Activated naive CD8-positive, alpha-beta T cell treated with anti-CD3 and anti-CD28 coated beads for 36 hours (primary cell): ENCODE measurements at places on chromosomes 5 and 9.

GRCh38 chr5:111627862-111628261 is 115.5 kb upstream of the STARD4 start:
- peak; percentile 4 for DNase-seq

DNA sequence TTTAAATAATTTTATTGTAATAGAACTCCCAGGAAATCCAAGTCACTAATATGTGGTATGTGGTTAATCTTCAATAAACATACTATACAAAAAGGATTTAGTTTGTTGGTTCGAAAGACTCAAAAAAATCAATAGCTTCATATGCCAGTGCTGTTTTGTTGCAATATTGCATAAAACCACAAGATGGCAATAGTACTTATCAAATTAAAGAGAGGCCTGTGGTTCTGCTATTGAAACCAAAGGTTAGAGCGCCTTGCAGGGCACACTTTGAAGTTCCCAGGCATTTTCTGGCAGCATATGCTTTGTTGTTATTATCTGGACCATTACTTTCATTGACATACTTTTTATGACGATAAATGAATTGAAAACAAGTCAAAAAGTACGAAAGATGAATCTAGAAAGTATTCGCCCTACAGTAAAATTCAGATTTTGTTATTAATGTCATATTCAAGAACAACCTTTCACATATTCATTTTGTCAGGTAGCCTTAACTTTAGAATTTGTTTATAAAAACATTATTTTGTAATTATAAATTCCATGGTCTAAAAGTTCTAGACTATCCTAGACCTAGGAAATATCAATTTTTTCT is 316.3 kb downstream of the MCTP1 start:
- DNase-seq, result no peak

- DNase-seq, result no peak
Measured at GRCh38 chr9:10104774-10105173, 508.0 kb downstream of the PTPRD start.

GRCh38 chr5:177967221-177967887 is 28.7 kb downstream of the PROP1 start:
- no peak for DNase-seq

GRCh38 chr9:108224716-108225115 is 631.1 kb downstream of the ACTL7B start:
- no peak for DNase-seq

DNA sequence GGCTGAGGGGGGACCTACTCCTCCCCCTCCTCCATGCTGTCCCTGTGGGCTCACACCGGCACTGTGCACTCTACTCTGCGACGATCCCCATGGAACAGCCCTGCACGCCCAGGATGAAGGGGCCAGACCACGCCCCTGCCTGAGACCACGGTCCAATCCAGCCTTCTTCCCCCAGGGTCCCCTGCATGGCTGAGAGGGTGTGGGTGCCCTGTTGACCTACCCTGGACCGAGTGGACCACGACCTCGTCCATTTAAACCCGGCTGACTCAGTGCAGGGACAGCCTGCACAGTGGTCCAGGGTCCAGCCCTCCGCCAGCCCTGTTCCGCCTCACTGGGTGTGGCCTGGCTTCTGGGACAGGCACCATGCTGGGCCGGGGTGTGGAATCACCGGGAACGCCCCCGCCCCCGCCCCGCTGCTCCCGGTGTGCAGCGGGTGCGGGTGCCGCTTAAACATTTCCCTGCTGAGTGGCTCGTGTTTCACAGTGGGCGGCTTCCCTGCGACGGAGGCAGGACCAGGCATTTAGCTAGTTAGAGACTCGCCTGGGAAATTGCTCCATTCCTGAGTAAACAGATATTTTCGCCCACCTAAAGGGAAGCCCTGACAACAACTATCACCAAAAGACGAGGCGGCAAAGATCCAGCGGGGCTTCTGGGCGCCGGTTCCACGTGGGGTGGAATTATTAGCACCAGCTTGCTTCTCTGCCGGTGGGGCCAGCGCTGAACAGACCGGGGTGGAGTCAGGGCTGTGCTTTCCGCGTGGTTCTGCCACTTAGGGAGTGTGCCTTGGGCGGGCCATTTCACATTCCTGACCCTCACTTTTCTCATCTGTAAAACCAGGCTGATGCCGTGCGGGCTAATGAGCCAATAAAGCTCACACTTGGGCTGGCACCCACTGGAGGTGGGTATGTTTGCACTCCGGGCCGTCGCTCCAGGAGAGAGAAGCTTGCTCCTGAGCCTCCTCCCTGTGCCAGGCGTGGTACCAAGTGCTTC is 22.6 kb downstream of the DBH start:
- DNase-seq, result peak; percentile 12

DNA sequence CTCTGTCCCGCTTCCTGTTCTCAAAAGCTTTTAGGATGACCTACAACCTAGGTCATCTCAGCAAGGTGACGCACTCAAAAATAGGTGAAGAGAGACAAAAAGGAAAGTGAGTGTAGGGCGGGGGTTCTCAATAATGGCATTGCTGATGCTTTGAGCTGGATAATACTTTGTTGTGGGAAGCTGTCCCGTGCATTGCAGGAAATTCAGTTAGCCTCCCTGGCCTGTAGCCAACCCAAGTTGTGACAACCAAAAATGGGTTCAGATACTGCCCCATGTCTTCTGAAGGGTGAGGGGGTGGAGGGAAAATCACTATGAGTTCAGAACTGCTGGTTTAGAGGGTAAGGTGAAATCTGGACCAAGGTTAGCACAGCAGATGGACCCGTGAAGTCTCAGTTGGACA is 151.4 kb downstream of the MAST4 start:
- no peak for DNase-seq

GRCh38 chr9:30628915-30629567 is 1755.4 kb upstream of the ACO1 start:
- no peak for DNase-seq

DNA sequence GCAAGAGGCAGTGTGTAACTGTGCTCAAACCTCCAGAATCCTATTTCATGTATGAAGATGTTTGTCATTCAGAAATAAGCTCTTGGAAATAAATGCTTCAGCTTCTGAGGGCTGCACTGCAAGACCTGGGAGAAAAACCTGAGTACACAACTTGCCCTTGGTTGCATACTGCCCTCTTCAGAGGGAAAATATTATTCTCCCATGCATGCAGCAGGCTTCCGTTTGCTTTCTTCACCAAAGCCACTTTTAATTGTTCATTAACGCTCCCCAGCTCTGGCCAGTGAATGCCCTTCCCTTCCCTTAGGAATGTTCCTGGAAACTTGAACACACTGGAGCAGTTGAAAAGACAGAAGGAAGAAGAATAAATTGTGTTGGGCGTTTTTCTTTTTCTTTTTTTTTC is 2.5 kb upstream of the WHRN start:
- no peak for DNase-seq

GRCh38 chr9:7691909-7692308 is 107.7 kb downstream of the DMAC1 start:
- DNase-seq, result no peak

DNA sequence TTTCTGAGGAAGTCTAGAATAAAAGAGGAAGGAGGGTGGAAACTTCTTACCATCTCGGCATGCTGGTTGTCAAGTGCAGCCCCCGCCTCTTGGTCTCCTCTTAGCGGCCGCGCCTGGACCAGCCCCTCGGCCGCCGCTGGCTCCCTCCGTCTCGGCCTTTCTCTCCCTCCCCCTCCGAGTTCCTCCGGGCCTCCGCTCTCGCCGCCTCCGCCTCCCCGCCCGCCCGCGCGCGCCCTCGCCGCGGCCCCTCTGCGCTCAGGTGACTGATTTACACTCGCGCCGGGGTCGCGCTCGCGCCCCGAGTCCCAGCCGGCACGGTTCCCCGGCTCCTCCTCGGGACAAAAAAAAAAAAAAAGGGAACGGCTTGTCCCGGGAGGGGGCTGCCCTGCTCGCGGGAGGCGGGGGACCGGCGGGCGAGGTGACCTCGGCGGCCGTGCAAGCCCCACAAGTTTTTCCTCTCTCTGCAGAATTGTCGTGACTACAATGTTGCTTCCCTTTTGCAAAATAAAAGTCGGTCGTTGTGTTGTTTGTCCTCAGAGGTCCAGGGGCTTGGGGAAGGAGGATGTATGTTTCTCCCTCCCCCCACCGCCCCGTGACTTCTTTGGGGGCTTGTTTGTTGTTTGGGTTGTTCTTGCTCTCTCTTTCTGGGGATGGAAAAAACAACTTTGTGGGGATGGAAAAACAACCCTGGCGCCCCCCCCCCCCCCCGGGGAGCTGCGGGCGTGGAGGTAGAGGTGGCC is at the start of gene BNC2:
Gene BNC2, minus strand, starts transcription at position 75 of the 740 bp plus-strand sequence. Its CDS starts 22 bp downstream, at position 53.
- peak; percentile 5 for DNase-seq

- no peak for DNase-seq
Measured at GRCh38 chr5:68187268-68188055, 28.1 kb upstream of the PIK3R1 start.

- no peak for DNase-seq
Measured at GRCh38 chr5:53418409-53418808, 62.0 kb upstream of the FST start.

GRCh38 chr9:128420651-128421481 is at the start of gene CERCAM:
Gene CERCAM (plus strand): TSS chr9:128420857. CDS start chr9:128420878, 21 bp downstream.
- peak; percentile 58 for DNase-seq

GRCh38 chr5:80763211-80763610 is 108.4 kb upstream of the DHFR start:
- DNase-seq, result no peak

- DNase-seq, result no peak
Measured at GRCh38 chr5:77360973-77361372, 131.1 kb downstream of the WDR41 start.

- DNase-seq, result no peak
Measured at GRCh38 chr5:10761933-10762775, 1.1 kb upstream of the DAP start.

- DNase-seq, result no peak
Measured at GRCh38 chr5:123605822-123606221, 93.8 kb downstream of the CSNK1G3 start.

- no peak for DNase-seq
Measured at GRCh38 chr5:111251921-111252320, 27.7 kb downstream of the CAMK4 start.

- no peak for DNase-seq
Measured at GRCh38 chr5:148873690-148874485, 47.5 kb downstream of the ADRB2 start.

- no peak for DNase-seq
Measured at GRCh38 chr5:60395712-60396329, 304.1 kb downstream of the DEPDC1B start.

GRCh38 chr5:144273232-144274027 is 102.8 kb downstream of the KCTD16 start:
- DNase-seq, result no peak

DNA sequence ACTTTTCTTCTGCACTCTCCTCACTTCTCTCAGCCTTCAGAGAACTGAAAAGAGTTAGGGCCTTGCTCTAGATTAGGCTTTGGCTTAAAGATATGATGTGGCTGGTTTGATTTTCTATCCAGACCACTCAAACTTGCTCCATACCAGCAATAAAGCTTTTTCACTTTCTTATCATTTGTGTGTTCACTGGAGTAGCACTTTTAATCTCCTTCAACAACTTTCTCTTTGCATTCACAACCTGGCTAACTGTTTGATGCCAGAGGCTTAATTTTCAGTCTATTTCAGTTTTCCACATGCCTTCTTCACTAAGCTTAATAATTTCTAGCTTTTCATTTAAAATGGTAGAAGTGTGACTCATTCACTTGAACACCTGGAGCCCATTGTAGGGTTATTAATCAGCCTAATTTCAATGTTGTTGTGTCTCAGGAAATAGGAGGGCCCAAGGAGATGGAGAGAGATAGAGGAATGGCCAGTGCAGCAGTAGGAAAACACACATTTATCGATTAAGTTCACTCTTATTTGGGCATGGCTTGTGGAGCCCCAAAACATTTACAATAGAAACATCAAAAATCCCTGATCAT is 5.9 kb downstream of the ATPSCKMT start:
- no peak for DNase-seq

DNA sequence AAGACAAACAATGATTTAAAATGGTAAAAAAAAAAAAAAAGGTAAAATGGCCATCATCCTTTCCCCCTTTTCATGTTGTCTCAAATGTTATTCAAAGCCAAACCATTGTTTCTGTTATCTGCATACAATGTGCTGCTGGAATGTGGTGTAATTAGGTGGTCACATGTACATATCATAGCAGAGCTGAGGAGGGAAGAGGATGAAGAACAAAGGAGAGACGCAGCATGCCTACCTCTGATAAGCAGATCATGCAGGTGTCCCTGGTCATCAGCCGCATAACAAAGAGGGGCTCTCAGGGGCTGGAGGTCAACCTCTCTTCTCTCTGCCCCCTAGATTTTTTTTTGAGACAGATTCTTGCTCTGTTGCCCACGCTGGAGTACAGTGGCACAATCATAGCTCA is 141.0 kb downstream of the CARTPT start:
- no peak for DNase-seq

DNA sequence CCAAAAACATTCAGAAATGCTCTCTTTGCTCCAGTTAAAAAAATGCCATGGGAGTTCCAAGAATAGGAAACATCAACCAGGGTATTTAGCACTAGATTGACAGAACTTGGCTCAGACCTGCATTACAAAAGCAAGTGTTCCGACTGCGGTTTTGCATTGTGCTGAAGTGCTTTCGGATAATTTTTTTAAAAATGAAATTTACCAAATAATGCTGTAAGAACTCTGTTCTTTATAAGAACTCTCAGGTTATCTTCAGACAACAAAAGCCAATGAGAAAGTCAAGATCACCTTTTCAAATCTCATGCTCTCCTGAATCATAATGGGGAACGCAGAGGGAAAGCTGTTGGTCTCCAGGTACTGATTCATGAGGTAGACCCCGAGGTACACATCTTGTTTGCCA is 483 bp upstream of the PLPP6 start:
- no peak for DNase-seq

GRCh38 chr9:83508067-83508466 is 30.1 kb downstream of the FRMD3 start:
- DNase-seq, result no peak

DNA sequence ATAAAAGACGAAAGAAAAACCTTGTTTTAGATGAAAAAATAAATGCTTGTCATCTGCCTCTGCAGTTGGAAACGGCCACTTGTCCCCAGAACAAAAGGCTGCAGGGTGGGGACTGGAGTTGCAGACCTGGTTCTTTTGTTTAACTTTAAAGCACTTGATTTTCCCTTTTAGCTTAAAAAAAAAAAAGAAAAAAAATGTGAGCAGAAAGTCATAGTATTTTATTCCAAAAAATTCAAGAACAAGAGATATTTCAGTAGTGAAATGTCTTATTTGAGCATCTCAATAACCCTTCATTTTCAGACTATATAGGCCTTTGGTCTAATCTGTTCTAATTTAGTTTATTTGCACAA is 1.8 kb downstream of the MAP1B start:
- no peak for DNase-seq

- no peak for DNase-seq
Measured at GRCh38 chr5:157828944-157829639, 29.9 kb downstream of the CLINT1 start.

- peak; percentile 19 for DNase-seq
Measured at GRCh38 chr9:33818167-33818846, 1.3 kb downstream of the UBE2R2 start.
